ENCODE measurements at places on chromosomes 7 and 10. TPM values are rescaled to one million over a fixed set of nuclear protein-coding genes. Genes with fewer than 3 reads are reported as not detected.

GRCh38 chr10:87799860-87800259 is 18.2 kb downstream of the ATAD1 start:
- no peaks in the 10 kb centered on the region for H3K27me3 ChIP-seq
- H3K27ac ChIP-seq: no peak overlapping the region
- H3K4me1 ChIP-seq: no peaks in the 10 kb centered on the region
- peaks cover 19% of the 10 kb centered on the region for H3K36me3 ChIP-seq

GRCh38 chr10:90718182-90718581 is 139.7 kb downstream of the HTR7 start:
- no peak overlapping the region for H3K27ac ChIP-seq
- no peaks in the 10 kb centered on the region for H3K36me3 ChIP-seq
- H3K4me3 ChIP-seq: no peak overlapping the region
- peak; percentile 10 for DNase-seq
- no peaks in the 10 kb centered on the region for H3K27me3 ChIP-seq

DNA sequence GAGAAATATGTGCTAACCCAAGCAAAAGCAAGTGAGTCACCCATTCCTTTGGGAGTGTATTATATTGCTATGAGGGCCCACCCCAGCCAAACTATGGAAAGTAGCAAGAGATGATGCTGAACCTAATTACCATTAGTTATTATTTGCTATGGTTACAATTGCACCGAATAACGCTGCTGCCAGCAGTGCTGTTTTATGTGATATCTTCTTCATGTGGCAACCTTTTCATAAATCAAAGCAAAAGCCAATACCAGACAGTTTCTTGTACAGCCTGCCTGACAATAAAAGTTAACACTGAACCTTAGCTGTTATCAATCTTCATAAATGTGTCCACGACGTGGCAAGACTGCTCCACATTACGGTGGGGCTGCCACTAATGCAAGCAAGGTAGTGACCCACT is 241.7 kb upstream of the PLXNA4 start:
- no peak overlapping the region for H3K27ac ChIP-seq
- DNase-seq: no peak
- no peak overlapping the region for H3K4me3 ChIP-seq
- no peaks in the 10 kb centered on the region for H3K27me3 ChIP-seq
- no peaks in the 10 kb centered on the region for H3K4me1 ChIP-seq

ABI1 gene
- 46.0 TPM for total RNA-seq

TRIL gene
- 16.9 TPM for total RNA-seq

DNA sequence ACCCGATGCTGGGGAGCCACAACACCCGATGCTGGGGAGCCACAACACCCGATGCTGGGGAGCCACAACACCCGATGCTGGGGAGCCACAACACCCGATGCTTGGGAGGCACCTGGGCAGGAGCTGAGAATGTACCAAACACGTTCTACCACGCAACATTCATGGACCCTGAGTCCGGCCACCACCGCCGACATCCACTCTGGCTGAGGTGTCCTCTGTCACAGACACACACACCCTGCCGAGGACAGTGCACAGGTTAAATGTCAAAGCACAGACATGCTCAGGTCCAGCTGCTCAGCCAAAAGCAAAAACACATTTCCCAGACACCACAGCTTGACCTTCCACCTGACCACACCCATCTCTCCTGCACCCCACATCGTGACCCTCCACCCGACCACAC is 148.4 kb downstream of the DIP2C start:
- no peak overlapping the region for H3K4me3 ChIP-seq
- DNase-seq: no peak
- no peaks in the 10 kb centered on the region for H3K36me3 ChIP-seq
- H3K27ac ChIP-seq: no peak overlapping the region
- no peaks in the 10 kb centered on the region for H3K27me3 ChIP-seq

OGDHL gene
- total RNA-seq: 0.31 TPM

PPIA gene
- total RNA-seq: 1,341 TPM

DNA sequence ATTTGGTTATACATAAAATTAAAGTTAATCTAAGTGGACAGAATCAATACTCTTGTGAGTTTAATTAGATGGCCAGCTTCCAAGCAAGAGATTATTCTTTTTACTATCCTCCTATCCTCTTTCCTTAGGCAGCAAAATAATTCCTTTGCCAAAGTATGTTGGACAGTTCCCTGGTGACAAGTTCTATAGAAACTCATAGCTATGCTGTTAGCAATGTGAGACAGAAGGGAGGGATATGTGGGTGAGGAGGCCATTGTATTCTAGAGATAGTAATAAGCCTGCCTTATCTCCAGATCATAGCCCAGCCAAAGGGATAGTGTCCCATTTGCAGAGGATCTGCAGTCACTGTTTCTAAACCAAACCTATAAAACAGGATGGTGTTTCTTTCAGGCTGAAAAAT is 181.6 kb upstream of the HDAC9 start:
- no peaks in the 10 kb centered on the region for H3K27me3 ChIP-seq
- DNase-seq: peak; percentile 25
- H3K27ac ChIP-seq: no peak overlapping the region
- H3K4me3 ChIP-seq: no peak overlapping the region
- no peaks in the 10 kb centered on the region for H3K36me3 ChIP-seq

GJD4 gene
- 2.0 TPM for total RNA-seq

DNA sequence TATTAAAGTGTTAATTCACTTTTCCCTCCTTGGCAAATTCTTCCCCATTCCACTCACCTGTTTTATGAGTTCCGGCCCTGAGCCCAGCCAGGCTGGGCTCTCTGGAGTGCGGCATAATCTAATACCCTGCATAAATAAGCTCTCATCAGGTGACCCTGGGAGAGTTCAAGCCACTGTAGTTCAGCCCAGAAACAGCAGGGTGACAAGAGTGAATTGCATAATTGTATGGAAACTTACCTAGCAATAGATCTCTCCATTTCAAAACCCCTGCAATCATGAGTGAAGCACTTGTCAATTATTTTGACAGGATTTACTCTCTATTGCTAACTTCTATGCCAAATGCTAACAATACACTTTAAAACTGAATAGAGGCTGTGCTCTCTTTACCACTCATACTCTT is 94.7 kb downstream of the OSBPL3 start:
- H3K27me3 ChIP-seq: no peaks in the 10 kb centered on the region
- no peak overlapping the region for H3K27ac ChIP-seq
- H3K4me3 ChIP-seq: no peak overlapping the region
- H3K4me1 ChIP-seq: peaks cover 6% of the 10 kb centered on the region
- no peaks in the 10 kb centered on the region for H3K36me3 ChIP-seq

DNA sequence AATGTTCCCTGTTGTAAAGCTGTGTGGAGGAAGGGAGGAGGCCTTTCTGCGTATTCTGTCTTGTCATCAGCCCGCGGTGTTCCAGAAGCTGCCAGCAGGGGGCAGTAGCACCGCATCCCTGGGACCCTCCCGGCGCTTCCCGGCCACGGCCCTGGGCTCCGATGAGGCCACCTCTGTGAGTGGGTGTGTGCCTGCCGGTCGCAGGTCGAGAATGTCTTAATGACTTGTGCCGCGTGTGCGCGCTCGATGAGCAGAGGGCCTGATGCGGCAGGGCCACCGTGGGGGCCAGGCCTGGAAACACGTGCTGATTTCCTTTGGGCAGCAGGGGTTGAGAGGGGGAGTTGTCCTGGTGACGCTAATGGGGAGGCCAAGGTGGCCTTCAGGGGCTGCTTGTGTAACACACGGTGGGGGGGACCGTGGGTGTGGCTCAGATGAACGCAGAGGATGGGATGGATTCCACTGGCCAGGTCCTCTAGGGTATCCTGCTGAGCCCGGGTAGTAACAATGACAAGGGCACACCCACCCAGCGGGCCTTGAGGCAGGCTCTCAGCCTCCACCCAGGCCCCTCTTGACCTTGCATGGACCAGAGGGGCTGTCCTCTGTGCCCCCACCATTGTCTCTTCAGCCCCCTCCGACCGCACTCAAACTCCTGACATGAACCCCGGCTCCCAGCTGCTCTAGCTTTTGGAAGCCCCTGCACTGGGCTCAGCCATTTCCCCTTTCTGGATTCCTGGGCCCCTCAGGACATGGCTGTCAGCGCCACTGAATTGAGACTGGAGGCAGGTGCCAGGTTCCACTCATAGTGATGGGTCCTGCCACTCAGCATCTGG is 135.9 kb upstream of the PODXL start:
- H3K36me3 ChIP-seq: no peaks in the 10 kb centered on the region
- no peak overlapping the region for H3K27ac ChIP-seq
- H3K4me1 ChIP-seq: peaks cover 2% of the 10 kb centered on the region
- no peak overlapping the region for H3K4me3 ChIP-seq
- peaks cover 32% of the 10 kb centered on the region for H3K27me3 ChIP-seq

- no peaks in the 10 kb centered on the region for H3K27me3 ChIP-seq
- no peak for DNase-seq
- no peaks in the 10 kb centered on the region for H3K36me3 ChIP-seq
- H3K4me1 ChIP-seq: no peaks in the 10 kb centered on the region
Measured at GRCh38 chr7:31545549-31545948, 31.7 kb downstream of the ITPRID1 start.

STMP1 gene
- total RNA-seq: 16.9 TPM

- DNase-seq: no peak
- H3K27me3 ChIP-seq: no peaks in the 10 kb centered on the region
- no peaks in the 10 kb centered on the region for H3K4me1 ChIP-seq
- H3K36me3 ChIP-seq: no peaks in the 10 kb centered on the region
Measured at GRCh38 chr10:23364378-23364777, 19.8 kb upstream of the C10orf67 start.

DNA sequence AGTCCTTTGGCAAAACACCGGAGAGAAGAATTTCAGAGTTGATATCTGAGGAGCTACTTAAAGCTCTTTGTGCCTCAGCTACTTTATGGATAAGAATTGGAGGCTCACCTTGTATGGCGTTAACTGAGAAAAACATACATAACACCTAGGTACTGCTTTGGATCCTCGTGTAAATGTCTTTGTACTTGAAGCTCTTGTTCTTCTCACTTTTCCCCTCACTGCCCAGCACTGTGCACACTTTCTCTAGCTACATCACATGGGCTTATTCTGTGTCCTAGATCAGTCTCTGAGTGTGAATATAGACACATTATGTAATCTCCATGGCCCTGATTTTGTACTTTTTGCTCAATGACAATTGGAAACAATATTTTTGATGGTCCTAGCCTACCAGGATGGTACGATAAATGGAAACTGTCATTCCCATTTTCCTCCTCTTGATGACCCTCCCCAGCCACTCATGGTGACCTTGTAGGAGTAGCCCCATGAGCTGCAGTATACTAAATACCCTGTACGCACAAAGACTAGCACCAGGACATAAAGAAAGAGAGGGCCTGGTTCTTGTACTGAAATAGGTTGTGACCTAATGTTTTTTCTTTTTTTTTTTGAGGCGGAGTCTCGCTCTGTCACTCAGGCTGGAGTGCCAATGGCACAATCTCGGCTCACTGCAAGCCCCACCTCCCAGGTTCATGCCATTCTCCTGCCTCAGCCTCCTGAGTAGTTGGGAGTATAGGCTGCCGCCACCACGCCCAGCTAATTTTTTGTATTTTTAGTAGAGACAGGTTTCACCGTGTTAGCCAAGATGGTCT is 22.1 kb downstream of the STAMBPL1 start:
- H3K4me1 ChIP-seq: peaks cover 3% of the 10 kb centered on the region
- H3K27me3 ChIP-seq: no peaks in the 10 kb centered on the region
- H3K36me3 ChIP-seq: peaks cover 17% of the 10 kb centered on the region
- DNase-seq: no peak
- no peak overlapping the region for H3K27ac ChIP-seq

ABCB4 gene
- 0.49 TPM for total RNA-seq

DNA sequence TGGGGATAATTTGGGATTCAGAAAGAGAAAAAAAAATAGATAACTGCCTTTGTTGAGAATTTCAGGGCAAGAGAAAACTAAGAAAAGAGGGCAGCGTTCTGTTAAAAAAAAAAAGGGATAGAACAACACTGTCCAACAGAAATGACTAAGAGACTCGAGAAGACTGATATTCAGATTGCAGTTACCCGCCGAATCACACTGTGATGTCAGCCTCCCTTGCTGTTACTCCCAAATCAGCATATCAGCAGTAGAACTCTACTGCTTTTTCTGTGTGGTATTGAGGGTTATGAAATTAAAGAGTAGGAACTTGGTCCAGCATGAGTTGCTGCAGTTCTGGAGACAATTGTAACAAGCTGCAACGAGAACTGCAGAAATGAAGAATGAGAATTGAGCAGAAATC is 1.9 kb downstream of the GJC3 start:
- H3K4me1 ChIP-seq: peaks cover 7% of the 10 kb centered on the region
- no peak overlapping the region for H3K27ac ChIP-seq
- no peak for DNase-seq
- no peak overlapping the region for H3K4me3 ChIP-seq
- peaks cover 7% of the 10 kb centered on the region for H3K27me3 ChIP-seq
- H3K36me3 ChIP-seq: no peaks in the 10 kb centered on the region

DNA sequence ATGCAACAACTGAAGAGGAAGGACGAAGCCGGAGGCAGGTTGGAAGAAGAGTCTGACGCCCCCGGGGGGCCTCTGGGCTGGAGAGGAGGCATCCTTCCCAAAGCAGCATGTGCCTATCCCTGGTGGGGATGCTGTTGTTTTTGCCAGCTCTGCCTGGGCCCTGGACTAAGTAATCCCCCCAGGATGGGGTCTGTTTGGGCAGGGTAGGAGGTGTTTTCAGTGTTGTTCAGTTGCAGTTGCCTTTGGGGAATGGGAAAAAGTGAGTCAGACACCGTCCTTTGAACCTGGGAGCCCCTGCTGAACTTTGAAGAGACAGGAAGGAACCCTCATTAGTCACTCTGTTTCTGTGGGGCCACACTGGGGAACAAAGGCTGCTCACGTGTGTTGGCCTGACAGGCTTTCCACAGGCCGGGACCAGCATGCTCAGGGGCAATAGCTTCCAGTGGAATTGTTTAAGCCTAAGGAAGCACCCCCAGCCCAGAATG is 35.2 kb upstream of the GDF10 start:
- H3K36me3 ChIP-seq: no peaks in the 10 kb centered on the region
- no peak overlapping the region for H3K27ac ChIP-seq
- no peak for DNase-seq
- H3K27me3 ChIP-seq: peaks cover 5% of the 10 kb centered on the region

GRCh38 chr7:150719960-150720891 is 3.8 kb downstream of the GIMAP1 start:
- peaks cover 9% of the 10 kb centered on the region for H3K4me1 ChIP-seq
- H3K36me3 ChIP-seq: no peaks in the 10 kb centered on the region
- DNase-seq: no peak
- H3K27me3 ChIP-seq: no peaks in the 10 kb centered on the region

DNA sequence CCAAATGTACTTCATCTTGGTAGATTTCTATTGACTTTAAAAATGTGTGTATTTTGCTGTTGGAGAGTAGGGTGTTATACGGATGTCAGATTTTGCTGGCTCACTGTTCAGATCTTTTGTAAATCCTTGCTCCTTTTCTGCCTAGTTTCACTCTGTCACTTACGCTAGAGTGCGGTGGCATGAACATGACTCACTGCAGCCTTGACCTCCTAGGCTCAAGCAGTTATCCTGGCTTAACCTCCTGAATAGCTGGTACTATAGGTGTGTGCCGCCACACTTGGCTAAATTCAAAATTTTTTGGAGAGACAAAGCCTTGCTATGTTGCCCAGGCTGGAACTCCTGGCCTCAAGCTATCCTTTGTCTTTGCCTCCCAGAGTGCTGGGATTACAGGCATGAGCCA is 29.4 kb downstream of the BMS1 start:
- H3K4me1 ChIP-seq: no peaks in the 10 kb centered on the region
- peaks cover 10% of the 10 kb centered on the region for H3K36me3 ChIP-seq
- no peak overlapping the region for H3K27ac ChIP-seq
- H3K4me3 ChIP-seq: no peak overlapping the region
- no peak for DNase-seq
- H3K27me3 ChIP-seq: no peaks in the 10 kb centered on the region

TMEM273 gene
- 9.5 TPM for total RNA-seq

CYP26C1 gene
- total RNA-seq: 0.09 TPM

OPN1SW gene
- total RNA-seq: not detected

GRCh38 chr7:71389976-71390375 is 258.0 kb downstream of the GALNT17 start:
- no peak for DNase-seq
- H3K36me3 ChIP-seq: peaks cover 2% of the 10 kb centered on the region
- no peaks in the 10 kb centered on the region for H3K4me1 ChIP-seq
- H3K4me3 ChIP-seq: no peak overlapping the region
- H3K27me3 ChIP-seq: no peaks in the 10 kb centered on the region

OR6V1 gene
- not detected for total RNA-seq

All from muscle of leg (tissue), 16 donors.